ENCODE measurements at places on chromosomes 4 and X.

DNA sequence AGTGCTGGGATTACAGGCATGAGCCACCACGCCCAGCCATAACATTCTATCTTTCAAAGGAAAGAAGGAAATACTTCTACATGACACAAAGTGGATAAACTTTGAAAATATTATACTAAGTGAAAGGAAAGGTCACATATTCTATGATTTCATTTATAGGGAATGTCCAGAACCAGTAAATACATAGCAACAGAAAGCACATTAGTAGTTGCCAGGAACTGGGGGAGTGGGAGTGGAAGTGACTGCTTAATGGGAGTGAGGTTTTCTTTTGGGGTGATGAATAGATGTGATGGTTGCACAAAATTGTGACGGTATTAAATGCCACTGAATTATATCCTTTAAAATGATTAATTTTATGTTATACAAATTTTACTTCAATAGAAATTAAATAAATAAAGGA, 95.7 kb upstream of the IL15 start:
- DNase-seq: no peak

- no peak for DNase-seq
Observed at GRCh38 chr4:56511098-56511497, 5.5 kb downstream of the ARL9 start.

DNA sequence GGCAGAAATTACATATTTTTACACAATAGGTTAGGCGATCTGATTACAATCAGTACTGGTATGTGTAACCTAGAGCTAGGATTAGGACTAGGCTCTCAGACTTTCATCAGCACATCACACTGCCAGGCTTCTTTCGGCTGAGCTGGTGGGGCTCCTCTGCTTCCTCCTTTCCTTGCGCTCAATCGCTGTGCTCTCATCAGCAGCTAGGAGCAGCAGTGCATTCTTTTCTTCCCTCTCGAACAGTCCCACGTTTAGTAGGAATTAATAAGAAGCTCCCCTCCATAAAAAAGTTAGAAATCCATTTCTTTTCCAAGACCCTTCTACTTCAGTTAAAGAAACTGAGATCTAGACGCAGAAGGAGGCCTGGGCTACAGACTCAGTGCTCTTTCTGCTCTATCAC, 350.4 kb downstream of the SPRY1 start:
- no peak for DNase-seq

GRCh38 chrX:14573161-14573560, 43.8 kb downstream of the GLRA2 start:
- no peak for DNase-seq

GRCh38 chr4:56102601-56103000, 153.9 kb downstream of the CEP135 start:
- no peak for DNase-seq

Data from activated CD4-positive, alpha-beta T cell treated with anti-CD3 and anti-CD28 coated beads, Interleukin-2, amount 50 U/mL, for 48 hours (primary cell).